Activated T-helper 1 cell treated with anti-CD3 and anti-CD28 coated beads, Interleukin-12 subunit alpha, Interleukin-12 subunit beta, Interleukin-2, Interleukin-4 antibody, amounts not matched to agents 30 ng/mL and 10 ng/mL and 1 ng/mL, durations not matched to agents 14 hours and 24 hours and 36 hours (primary cell): ENCODE measurements at places on chromosomes 3 and 15.

DNA sequence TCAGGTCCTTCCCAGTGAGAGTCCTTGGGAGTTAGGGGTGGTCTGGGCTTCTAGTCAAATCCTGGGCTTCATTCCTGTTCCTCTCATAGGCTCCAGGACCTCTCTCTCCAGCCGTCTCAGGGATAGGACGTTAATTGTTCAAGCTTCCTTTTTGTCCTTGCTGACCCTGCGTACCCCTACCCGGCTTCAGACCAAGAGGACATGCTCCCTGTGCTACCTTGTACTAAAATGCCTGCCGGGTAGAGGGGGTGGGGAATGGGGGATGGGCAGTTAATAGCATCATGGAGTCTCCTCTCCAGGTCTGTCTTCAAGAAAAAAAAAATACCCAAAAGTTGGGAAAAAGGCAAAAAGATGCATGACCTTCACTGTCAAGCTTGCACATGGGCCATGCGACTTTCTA lies 36.5 kb upstream of the GALNT15 start:
- H3K27me3 ChIP-seq, result no peaks in the 10 kb centered on the region
- no peak for DNase-seq
- no peak overlapping the region for H3K27ac ChIP-seq
- no peaks in the 10 kb centered on the region for H3K4me1 ChIP-seq
- no peak overlapping the region for H3K4me3 ChIP-seq

GRCh38 chr3:183295211-183295610 lies 42.2 kb downstream of the B3GNT5 start:
- H3K27me3 ChIP-seq, result no peaks in the 10 kb centered on the region
- H3K36me3 ChIP-seq, result peaks cover 9% of the 10 kb centered on the region
- H3K4me3 ChIP-seq, result no peak overlapping the region
- no peaks in the 10 kb centered on the region for H3K4me1 ChIP-seq
- no peak overlapping the region for H3K27ac ChIP-seq
- DNase-seq, result no peak

DNA sequence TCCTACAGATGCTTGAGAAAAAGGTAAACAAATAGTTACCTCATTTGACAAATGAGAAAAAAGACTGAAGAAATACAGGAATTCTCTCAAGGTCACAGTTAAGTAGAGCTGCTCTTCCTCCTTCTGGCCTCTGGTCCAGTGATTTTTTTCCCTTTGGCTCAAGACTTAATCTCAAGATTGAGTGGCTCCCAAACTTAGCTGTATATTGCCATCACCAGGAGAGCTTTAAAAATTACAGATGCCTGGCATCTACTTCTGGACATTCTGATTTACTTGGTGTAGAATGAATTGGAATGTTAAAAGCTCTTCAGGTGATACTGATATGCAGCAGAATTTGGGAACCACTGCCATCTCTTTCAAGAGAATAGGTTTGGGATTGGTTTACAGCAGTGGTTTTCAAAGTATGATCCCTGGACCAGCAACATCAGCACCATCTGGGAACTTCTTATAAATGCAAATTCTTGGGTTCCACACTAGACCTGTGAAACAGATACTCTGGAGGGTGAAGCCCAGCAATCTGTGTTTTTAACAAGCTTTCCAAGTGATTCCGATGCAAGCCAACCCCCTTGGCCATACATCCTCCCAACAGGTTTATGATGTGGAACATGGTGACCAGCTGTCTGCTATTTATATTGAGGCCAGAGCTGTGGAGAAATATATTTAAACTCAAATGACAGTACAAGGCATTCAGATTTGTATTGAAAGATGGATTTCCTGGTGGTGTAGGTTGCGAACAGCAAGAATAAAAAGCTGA lies 333.0 kb upstream of the RARB start:
- no peaks in the 10 kb centered on the region for H3K36me3 ChIP-seq
- DNase-seq, result no peak
- H3K27ac ChIP-seq, result no peak overlapping the region
- H3K4me3 ChIP-seq, result no peak overlapping the region
- H3K27me3 ChIP-seq, result no peaks in the 10 kb centered on the region
- no peaks in the 10 kb centered on the region for H3K4me1 ChIP-seq

DNA sequence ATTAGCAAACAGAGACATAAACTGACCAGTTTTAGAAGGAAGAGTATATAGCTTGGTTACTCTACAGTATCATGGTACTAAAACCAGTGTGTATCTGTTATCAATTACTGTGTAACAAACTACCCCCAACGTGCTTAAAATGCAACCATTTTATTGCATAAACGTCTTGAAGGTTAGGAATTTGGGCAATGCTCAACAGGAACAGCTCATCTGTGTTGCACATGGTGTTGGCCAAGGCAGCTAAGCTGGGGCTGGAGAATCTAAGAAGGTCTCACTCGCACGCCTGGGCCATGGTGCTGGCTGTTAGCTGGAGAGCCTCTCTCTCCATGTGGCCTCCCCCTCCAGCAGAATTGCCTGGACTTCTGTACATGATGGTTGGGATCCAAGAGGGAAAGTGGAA lies 81.2 kb upstream of the THBS1 start:
- H3K36me3 ChIP-seq, result no peaks in the 10 kb centered on the region
- no peak overlapping the region for H3K27ac ChIP-seq
- H3K4me1 ChIP-seq, result peaks cover 10% of the 10 kb centered on the region
- DNase-seq, result no peak
- no peak overlapping the region for H3K4me3 ChIP-seq
- H3K27me3 ChIP-seq, result peaks cover 14% of the 10 kb centered on the region

- peaks cover 2% of the 10 kb centered on the region for H3K27me3 ChIP-seq
- H3K4me1 ChIP-seq, result peaks cover 33% of the 10 kb centered on the region
- H3K36me3 ChIP-seq, result peaks cover 4% of the 10 kb centered on the region
- peak overlapping the region; percentile 42 for H3K27ac ChIP-seq
- no peak for DNase-seq
Measured at GRCh38 chr3:72185549-72186399, 400.8 kb upstream of the PROK2 start.

DNA sequence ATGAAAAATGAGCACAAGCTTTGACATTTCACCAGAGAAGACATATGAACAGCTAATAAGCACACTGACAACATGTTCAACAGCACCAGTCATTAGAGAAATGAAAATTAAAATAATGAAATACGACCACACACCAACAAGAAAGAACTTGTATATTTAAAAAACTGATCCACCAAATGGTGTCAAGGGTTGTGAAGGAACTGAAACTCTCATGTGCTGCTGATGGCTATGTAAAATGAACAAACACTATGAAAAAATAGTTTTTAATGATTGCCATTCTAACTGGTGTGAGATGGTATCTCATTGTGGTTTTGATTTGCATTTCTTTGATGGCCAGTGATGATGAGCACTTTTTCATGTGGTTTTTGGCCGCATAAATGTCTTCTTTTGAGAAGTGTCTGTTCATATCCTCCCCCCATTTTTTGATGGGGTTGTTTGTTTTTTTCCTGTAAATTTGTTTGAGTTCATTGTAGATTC lies 193.8 kb downstream of the SCAPER start:
- H3K4me3 ChIP-seq, result no peak overlapping the region
- no peak overlapping the region for H3K27ac ChIP-seq
- peaks cover 15% of the 10 kb centered on the region for H3K36me3 ChIP-seq

- H3K27me3 ChIP-seq, result no peaks in the 10 kb centered on the region
- no peak for DNase-seq
- H3K4me1 ChIP-seq, result no peaks in the 10 kb centered on the region
- H3K4me3 ChIP-seq, result no peak overlapping the region
- H3K36me3 ChIP-seq, result no peaks in the 10 kb centered on the region
Measured at GRCh38 chr3:77835921-77836320, 796.0 kb downstream of the ROBO2 start.

DNA sequence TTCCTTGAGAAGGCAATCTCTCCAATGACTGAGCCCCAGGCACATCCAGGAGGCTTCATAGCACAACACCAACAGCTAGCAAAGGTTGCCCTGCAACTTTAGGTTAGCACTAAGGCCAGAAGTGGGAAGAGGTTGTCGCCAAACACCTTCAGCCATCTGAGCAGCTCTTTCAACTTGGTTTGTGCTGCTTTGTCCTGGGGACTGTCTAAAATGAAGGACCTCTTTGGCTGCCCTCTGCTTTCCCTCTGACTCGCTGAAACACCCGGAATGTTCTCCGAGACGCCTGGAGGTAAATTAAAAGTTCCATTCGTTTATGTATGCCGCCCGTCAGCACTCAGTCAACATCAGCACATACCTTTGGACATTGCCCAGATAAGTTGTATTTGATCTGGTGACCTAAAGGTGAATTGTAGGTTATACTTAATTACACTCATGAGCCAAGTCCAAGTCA lies 121.2 kb upstream of the NR2F2 start:
- no peaks in the 10 kb centered on the region for H3K27me3 ChIP-seq
- no peaks in the 10 kb centered on the region for H3K36me3 ChIP-seq
- no peaks in the 10 kb centered on the region for H3K4me1 ChIP-seq
- DNase-seq, result no peak

- no peak overlapping the region for H3K27ac ChIP-seq
- H3K36me3 ChIP-seq, result no peaks in the 10 kb centered on the region
- DNase-seq, result no peak
- peaks cover 4% of the 10 kb centered on the region for H3K27me3 ChIP-seq
- H3K4me1 ChIP-seq, result no peaks in the 10 kb centered on the region
- H3K4me3 ChIP-seq, result no peak overlapping the region
Measured at GRCh38 chr3:138455801-138456716, 21.6 kb downstream of the ESYT3 start.

DNA sequence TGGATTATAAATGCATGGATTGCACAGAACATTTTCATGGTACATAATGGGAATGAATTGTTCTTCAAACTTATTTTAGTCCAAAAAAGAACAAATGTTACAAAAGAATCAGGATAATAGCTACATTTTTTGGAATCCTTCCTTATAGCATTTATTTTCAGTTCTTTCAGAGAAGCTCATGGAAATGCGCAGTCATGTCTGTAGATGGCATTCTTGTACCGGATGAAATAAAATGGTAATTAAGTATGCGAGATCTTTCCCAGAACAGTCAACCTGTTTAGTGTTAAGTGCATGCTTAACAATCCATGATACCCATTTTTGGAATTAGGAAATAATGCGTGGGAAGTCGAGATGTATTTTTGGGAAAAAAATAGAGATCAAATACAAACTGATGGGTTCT lies 38.2 kb upstream of the GOLGA8B start:
- H3K4me3 ChIP-seq, result no peak overlapping the region
- H3K4me1 ChIP-seq, result no peaks in the 10 kb centered on the region
- DNase-seq, result no peak
- H3K27ac ChIP-seq, result no peak overlapping the region

GRCh38 chr3:43581343-43581742 lies 40.5 kb downstream of the ANO10 start:
- no peaks in the 10 kb centered on the region for H3K36me3 ChIP-seq
- no peaks in the 10 kb centered on the region for H3K27me3 ChIP-seq
- H3K4me3 ChIP-seq, result no peak overlapping the region
- DNase-seq, result no peak
